ENCODE measurements at places on chromosomes 6 and 20.

DNA sequence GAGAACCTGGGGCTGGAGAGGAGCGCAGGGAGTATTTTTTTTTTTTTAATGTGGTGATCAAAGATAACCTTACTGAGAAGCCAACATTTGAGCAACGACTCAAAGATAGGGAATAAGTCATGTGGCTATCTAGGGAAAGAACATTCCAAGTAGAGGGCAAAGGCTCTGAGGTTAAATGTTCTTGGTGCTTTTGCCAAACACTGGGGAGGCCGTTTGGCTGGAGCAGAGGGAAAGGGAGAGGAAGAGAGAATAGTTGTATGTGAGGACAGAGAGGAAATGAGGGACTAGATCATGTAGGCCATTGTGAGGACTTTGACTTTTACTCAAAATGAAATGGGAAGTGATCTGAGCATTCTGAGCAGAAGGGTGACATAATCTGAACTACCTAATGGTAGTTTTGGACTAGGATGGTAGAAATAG lies 27.8 kb downstream of the ACSS2 start:
- no peak for DNase-seq

DNA sequence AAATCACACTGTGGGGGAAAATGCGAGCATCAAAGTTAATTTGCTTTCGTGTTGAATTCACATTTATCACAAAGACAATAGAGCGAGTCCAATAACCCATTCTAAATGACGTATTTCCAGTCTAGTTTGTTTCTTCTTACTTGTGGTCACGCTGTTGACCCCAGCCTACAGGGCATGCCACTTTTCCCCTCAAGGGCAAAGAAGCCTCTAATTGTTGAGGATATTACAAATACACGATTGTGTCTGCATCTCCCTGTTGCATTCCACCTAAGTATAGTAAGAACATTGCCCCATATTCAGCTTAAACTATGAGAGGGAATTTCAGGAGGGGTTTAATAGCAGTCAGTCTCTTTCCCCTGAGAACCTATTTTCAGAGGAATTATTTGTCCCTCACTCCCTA lies 37.4 kb upstream of the DSP start:
- no peak for DNase-seq

GRCh38 chr6:150517175-150517574 lies 82.5 kb upstream of the PLEKHG1 start:
- no peak for DNase-seq

DNA sequence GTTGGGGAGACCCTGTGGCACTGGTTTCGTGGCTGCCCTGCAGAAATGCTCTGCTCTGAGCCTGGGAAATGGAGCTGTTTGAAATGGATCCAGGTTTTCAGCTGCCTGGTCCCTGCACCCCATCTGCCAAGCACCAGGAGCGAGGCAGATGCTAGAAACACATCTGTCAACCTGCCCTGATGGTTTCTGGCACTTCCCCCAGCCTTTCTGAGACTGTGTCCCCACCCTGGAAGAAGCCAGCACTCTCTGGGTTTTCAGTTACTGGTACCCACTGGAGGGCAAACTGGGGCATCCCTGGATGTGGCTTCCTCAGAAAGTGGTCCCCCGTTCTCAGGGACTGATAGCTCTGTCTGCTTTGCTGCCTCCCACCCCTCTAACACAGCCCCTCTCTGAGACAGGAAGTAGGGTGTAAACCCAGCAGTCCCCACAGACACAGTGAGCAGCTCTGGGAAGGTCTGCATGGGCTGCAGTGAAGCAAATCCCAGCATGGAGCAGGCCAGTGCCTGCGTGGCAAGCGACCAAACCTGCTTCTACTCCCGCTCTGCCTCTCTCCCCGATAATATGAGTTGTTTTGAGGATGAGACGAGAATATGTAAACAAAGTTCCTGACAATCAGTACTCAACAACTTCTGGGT lies 54.2 kb upstream of the MAFB start:
- DNase-seq, result no peak
